ENCODE measurements at places on chromosomes 7 and 10.

GRCh38 chr7:44194069-44194468 lies 4.8 kb upstream of the GCK start:
- DNase-seq: no peak

GRCh38 chr10:51498424-51498823 lies 201.0 kb downstream of the CSTF2T start:
- no peak for DNase-seq

DNA sequence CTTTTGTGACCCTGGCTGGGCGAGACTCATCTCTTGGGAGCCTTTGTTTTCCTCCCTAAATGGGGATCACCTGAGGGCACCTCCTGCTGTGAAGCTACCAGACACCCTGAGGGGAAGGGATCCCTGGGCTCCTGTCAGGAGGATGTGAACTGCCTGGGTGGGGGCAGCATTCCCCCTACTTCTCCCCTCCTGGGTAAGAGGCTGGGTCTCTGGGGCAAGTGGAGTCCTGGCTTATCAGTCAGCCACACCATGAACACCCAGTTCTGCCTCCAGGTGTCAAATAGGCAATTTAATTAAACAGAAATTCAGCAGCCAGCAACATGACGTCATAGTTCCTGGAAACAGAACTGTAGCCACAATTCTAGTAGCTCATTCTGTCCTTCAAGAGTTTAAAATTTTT lies 97.7 kb upstream of the RET start:
- DNase-seq: no peak

DNA sequence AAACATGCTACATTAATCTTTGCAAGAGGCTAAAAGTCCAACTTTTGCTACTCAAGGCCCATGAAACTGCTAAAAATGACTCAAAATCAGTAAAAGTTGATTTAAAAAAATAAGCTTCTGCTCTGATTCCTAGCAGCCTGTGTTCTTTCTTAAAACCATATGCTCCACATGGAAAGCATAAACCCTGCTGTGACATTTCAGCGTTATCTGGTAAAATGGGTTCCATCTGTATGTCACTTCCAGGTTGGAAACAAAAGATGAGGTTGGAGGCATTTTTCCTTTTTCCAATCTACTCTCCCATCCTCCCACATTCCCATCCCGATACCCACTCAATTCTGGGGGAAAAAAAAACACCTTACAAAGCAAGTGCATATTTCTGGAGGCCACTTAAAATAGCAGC lies 439.5 kb downstream of the NEBL start:
- no peak for DNase-seq

- no peak for DNase-seq
Measured at GRCh38 chr10:5812283-5813090, 747 bp downstream of the GDI2 start.

- DNase-seq: no peak
Measured at GRCh38 chr7:99752356-99752755, 17.4 kb upstream of the CYP3A7 start.

DNA sequence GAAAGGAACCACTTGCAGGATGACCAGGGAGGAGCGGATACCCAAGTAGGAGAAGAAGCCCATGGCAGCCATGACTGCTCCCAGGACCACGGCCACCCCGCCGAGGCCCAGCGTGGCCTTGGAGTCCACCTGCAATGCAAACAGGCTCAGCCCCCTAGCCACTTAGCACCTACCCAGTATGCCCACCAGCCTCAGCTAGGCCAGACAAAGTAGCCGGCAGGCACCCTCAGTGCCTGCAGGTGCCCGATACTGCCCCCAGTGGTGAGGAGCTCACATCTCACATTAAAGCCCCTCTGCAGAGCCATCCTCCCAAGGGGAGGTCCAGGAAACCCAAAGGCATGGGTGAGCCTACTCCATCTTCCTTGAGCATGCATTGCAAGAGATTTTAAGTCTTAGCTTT lies 6.6 kb downstream of the NPC1L1 start:
- no peak for DNase-seq

GRCh38 chr10:34622945-34623344 lies 192.2 kb downstream of the PARD3 start:
- DNase-seq: no peak

DNA sequence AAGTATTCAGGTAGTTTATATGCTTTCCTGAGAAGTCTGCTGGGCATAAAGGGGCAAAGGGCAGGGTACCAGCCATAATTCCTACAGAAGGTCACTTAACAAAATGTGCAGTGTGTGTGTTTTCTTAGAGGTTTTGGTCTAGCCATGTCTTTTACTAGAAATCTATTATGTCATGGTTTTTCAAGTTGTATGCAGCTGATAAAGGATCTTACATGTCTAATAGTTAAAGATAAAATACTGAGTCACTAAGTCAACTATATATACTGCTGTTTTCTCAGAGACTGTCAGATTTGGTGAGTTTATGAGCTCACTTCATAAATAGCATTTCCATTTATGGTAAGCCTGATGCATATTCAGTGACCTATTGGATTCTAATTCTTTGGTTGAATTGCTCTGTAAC lies 7.7 kb downstream of the CASP2 start:
- DNase-seq: no peak

GRCh38 chr7:98488167-98488566 lies 87.3 kb upstream of the BAIAP2L1 start:
- no peak for DNase-seq

GRCh38 chr10:114207349-114207748 lies 28.2 kb downstream of the TDRD1 start:
- DNase-seq: no peak

GRCh38 chr7:129391546-129392171 lies 42.6 kb upstream of the STRIP2 start:
- peak; percentile 3 for DNase-seq

DNA sequence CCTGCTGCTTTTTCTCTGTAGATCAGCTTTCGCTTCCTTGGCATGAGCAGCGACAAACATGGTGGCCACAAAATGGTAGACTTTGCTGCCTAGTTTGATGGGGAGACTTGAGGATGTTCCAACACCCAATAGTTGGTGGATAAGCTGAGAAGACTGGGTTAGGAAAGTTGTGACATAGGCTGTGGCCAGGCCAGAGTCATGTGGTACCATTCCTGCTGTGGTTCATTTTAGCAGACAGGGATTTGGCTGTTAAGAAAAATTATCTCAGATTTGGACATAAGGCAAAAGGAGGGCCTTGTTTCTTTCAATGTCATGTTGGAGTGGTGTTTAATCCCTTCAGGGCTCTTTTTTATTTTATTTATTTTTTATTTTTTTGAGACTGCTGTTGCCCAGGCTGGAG lies 26.6 kb upstream of the FAM180A start:
- DNase-seq: no peak

GRCh38 chr10:987620-987869 lies 689 bp upstream of the GTPBP4 start:
- DNase-seq: no peak
